ENCODE measurements at places on chromosomes 12 and 14. TPM values are rescaled to one million over a fixed set of nuclear protein-coding genes. Genes with fewer than 3 reads are reported as not detected.

GRCh38 chr12:56684745-56685359, 3.2 kb downstream of the PTGES3 start:
- DNase-seq: no peak

GRCh38 chr12:26092346-26093105, 32.3 kb downstream of the BHLHE41 start:
- no peak for DNase-seq

DNA sequence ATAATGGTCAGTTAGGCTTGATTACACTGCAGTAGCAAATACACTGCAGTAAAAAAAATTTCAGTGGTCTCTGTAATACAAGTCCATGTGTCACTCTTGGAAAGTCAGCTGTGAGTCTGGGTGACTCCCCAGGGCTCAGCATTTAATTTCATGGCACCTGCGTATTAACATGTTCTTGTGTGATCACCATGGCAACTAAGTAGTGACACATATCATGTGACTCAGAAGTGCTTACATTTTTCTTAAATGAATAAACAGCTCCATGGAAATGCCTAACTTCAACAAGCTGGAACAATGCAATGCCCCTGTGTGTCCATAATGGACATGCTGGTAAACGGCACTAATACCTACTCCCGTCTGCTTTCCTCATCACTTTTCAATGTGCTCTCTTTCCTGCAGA, 88.5 kb upstream of the ANO4 start:
- DNase-seq: no peak

- DNase-seq: no peak
Observed at GRCh38 chr14:54220071-54220703, 176.6 kb upstream of the CDKN3 start.

DNA sequence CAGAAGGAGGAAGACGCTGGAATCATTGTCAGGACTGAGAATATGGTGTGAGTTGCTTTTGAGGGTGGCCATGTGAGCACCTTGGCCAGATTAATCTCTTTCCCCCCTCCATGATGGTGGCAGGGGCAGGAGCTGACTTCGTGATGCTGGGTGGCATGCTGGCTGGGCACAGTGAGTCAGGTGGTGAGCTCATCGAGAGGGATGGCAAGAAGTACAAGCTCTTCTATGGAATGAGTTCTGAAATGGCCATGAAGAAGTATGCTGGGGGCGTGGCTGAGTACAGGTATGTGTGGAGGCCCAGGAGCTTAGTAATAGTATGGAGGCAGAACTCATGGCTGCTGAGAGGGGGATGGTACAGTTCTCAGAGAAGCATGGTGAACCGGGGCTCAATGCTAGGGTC, 4.3 kb downstream of the TINF2 start:
- no peak for DNase-seq

DNA sequence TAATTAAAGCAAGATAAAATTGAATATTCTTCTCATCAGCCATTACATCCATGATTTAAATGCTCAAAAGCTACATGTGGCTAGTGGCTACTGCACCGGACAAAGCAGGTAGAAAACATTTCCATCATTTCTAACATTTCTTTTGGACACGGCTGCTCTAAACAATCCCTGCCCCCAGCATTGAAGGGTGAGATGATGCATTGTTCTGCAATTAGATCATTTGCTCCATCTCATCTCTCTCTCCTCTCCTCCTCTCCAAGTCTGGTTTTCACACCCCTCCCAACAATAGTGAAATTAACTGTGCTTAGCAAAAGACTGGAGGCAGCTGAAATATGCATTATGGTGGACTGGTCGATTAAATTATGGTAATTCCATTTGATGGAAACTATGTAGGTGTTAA, 288.5 kb downstream of the KSR2 start:
- DNase-seq: no peak

DNA sequence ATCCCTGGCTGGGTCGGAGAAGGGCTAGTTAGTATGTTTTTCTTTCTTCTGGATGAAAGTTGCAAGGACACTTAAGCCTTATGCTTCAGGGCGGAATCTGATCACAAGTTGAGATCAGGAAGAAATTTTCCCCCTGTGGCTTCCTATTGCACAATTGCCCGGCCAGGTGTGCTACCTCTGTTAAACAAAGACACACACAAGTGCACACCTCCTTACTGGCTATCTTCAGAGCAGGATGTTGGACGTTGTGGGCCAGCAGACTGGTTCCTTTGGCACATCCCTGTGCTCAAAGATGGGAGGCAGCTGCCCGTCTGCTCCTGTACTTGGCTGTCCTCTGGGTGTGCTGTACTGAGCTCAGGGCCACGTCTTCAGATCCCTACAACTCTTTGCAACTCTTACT, 19.1 kb downstream of the ETV6 start:
- no peak for DNase-seq

- DNase-seq: no peak
Observed at GRCh38 chr12:48237162-48237561, 34.1 kb upstream of the OR10AD1 start.

GRCh38 chr12:57200497-57200896, 16.1 kb upstream of the NXPH4 start:
- no peak for DNase-seq

Gene NEUROD4
- total RNA-seq: not detected

Gene PPP1R1A
- total RNA-seq: 18.9 TPM

Gene TAS2R13
- 3.5 TPM for total RNA-seq

Gene LTBR
- 101 TPM for total RNA-seq

Gene P3H3
- total RNA-seq: 70.2 TPM

Gene PPM1A
- 44.4 TPM for total RNA-seq

All from ovary (tissue), 10 donors.